Stimulated activated CD8-positive, alpha-beta memory T cell treated with anti-CD3 and anti-CD28 coated beads, Interleukin-7, amount 100 ng/mL, for 1 hour (primary cell): ENCODE measurements at places on chromosomes 12 and 14.

GRCh38 chr12:57534250-57534649 lies 11.6 kb downstream of the MBD6 start:
- no peak for DNase-seq

- no peak for DNase-seq
Measured at GRCh38 chr14:75025082-75025481, 22.4 kb downstream of the EIF2B2 start.

DNA sequence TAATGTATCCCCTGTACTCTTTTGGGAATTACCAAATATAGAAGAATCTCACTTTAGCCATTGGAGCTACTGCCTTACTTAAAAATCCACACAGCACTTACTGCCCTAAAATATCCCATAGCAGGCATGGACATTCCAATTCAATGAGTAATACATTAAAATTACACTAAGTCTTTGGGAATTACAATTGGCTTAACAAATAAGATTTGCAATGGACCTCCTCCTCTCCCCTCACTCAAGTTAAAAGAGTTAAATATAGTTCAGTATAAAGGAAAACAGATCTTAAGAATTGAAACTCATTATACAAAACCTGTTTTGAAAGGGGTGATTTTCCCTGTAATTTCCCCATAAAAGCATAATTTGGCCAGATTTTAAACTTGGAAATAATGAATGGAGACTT lies 477.1 kb downstream of the SLC16A7 start:
- no peak for DNase-seq

DNA sequence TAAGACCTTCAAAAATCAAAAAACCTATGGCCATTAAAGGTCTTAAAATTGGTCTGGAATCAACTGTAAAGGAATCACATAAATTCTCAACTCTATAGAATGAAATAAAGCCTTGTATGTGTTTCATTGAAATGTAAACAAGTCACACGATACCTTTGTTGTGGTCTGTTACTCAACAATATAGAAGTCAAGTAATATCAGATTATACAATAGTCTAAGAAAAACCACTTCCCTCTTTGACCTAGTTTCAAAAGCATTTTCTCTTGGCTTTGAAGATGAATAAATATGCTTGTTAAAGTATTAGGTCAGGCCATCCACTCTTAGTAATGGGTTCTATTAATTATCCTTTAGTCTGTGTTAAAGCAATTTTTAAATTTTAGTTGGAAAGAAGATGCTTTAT lies 79.8 kb upstream of the DIO2 start:
- no peak for DNase-seq

DNA sequence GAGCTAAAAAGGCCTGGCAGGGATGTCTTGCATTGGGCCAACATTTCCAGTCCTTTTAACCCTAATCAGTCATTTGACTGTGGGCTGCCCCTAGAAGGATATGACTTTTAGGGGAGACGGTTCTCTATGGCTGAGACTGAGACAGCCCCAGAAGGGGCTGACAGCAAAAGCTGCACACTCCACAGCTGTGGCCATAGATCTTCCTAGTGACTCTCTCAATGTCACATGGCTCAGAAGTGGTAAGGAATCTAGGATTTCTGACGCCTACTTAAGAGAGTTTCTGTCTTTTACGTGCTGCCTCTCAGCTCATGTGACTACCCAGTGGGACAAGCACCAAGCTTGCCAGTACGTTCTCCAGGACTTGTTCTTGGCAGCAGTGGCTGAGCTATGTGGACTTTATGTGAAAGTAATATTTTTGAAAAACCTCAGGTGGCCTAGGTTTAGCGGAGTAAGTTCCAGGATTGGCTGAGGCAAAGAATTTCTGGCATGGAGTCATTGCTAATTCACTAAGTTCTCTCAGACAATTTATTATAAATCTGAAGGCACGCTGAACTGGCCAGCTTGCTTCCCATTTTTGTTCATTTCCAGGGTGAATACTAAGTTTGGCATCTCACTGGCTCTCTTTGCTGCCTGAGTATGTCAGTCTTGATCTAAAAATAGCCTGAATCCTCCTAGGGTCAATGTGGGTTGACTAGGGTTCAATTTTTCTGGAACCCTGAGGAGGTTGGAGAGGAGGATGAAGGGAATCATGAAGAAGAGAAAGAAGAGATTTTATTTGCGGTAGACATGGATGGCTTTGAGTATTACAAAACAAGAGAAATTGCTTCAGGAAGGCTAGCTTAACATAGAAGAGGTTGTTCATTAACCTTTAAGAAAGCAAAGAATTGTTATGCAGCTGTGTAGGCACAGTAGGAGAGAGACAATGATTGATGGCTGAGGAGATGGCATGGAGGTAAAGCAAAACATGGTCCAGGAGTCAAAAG lies 271.8 kb downstream of the AEBP2 start:
- DNase-seq = no peak

DNA sequence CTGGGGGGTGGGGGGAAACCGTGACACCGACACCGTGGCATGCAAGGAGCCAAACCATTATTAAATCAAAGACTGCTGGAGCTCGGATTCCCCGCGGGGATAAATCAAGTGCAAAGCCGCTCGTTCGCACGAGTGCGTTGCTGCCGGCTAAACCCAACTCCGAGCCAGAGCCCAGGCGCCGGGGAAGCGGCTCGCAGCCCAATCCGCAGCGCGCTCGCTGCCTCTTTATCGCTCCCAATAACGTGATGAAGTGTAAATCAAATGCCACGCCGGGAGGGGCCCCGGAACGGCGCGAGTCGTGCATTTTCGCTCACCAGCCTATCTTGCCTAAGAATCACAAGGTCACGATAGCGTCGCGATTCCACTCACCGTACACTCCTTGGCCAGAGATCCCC lies 1.3 kb downstream of the MDGA2 start:
- no peak for DNase-seq

GRCh38 chr14:67416810-67417209 lies 4.8 kb upstream of the PLEK2 start:
- DNase-seq = no peak

DNA sequence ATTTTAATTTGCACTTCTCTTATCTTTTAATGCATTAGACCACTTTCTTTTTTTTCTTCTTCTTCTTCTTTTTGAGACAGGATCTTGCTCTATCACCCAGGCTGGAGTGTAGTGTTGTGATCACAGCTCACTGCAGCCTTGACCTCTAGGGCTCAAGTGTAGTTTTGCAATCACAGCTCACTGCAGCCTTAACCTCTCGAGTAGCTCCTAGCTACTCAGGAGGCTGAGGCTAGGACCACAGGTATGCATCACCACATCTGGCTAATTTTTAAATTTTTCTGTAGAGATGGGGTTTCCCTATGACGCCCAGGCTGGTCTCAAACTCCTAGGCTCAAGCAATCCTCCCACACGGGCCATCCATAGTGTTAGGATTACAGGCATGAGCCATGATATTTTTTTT lies 12.7 kb downstream of the TMED8 start:
- no peak for DNase-seq

- no peak for DNase-seq
Measured at GRCh38 chr12:104638851-104639240, 182.1 kb downstream of the CHST11 start.

DNA sequence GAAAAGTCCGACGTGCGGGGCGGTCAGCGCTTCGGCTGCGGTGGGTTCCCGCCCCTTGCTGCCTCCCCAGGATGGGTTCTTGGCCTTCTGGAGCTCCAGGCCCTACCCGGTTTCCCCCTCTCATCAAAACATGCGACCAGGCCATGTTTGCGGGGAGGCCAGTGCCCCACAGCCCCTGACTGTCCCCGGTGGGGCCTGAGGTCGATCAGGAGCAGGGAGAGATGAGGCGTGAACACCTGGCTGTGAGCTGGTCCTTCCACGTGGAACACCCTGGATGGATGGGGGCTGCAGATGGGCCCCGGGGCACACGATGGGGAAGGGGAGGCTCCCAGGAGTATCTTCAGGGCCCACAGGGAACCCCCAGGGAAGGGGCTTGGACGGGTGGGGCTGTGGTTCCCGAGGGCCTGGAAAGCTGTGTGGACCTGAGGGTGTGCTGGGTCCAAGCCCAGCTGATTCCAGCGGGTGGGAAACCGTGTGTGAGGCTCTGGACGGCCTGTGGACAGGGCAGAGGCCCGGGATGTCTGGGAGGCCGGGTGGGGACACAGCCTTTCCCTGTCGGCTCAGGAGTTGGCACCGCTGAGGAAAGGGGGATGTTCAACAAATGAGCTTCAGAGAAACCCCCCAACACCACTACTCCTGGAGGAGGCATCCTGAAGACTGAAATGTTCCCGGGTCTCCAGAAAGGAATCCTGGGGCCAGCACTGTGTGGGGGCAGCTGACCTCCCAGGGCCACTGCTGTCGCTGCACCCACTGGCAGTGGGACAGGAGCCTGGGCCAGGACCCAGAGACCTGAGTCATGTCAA lies 187.0 kb upstream of the C14orf180 start:
- DNase-seq = no peak

DNA sequence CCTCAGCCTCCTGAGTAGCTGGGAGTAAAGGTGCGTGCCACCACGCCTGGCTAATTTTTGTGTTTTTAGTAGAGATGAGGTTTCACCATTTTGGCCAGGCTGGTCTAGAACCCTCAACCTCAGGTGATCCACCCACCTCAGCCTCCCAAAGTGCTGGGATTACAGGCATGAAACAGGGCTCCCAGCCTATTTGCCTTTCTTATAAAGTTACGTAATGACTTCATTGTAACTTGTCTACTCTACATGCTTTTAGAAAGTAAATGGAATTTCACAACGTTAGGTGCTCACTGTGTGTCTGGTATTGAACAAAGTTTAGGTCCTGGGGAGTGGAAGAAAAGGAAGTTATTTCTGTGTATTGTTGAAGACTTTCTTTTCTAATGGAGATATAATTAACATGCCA lies 12.5 kb downstream of the CFAP251 start:
- no peak for DNase-seq

DNA sequence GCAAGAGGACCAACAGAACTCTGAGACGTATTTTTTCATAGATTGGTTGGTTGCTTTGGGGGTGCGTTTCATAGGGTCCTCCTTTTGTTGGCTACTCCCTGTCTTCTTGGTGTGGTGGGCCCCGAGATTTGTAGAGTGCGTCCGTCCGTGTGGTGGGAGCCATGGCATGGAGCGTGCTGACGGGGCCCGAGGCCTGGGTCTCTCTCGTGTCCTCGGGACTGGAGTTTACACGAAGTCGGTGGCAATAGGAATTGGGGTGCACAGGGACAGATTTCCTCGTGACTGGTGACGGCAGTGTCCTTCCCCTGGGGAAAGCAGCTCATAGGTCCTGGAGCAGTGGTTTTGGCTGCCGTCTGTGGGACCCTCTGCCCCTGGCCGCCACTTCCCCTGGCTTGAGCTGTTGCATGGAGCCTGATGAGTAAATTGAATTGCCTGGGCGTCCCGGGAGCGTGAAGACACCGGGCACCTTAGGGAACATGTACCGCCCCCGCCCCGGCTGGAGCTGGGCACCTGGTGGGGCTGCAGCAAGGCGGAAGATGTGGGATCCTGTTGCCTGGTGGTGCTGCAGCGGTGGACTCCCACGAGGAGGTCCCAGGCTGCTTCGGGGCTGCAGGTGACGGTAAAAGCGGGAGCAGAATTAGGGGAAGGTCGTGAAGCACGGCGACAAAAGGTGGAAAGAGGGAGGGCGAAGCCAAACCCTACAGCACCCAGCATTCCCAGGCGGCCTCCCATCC lies 153.7 kb upstream of the ALG10B start:
- DNase-seq = no peak

DNA sequence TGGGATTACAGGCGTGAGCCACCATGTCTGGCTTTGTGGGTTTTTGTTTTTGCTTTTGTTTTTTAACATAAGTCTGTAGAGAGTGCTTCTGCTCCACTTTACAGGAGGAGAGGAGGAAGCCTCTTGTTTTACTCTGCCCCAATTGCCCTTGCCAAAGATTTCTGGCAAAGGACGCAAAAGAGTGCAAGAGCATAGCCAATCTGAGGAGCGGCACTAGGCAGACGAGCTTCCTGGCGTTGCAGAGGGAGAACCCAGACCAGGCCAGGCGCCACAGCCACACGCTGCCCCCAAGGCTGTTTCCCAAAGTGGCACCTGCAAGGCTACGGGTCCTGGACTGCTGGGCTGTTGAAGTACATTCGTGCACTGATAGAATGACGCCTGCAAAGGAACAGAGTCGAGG lies 96.2 kb downstream of the BBS10 start:
- no peak for DNase-seq

GRCh38 chr12:111033281-111034082 lies 113.1 kb upstream of the MYL2 start:
- no peak for DNase-seq

DNA sequence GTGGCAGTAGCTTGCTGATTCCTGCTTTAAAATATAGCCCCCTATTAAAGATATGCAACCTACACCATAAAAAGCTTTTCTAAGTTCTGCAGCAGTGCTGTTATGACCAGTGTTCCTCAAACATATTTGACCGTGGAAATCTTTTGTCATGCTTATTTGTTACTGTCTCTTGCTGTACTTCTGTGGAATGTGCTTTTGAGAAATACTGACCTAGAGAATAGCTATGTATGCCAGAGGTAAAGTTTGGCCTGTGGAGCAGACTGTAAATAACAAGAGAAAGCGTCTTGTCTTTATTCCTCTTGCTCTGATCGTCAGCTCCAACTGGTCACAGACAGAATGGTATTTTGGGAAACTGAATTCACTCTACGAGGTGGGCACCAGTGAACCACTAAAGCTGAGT lies 239.0 kb downstream of the FBXL14 start:
- no peak for DNase-seq

DNA sequence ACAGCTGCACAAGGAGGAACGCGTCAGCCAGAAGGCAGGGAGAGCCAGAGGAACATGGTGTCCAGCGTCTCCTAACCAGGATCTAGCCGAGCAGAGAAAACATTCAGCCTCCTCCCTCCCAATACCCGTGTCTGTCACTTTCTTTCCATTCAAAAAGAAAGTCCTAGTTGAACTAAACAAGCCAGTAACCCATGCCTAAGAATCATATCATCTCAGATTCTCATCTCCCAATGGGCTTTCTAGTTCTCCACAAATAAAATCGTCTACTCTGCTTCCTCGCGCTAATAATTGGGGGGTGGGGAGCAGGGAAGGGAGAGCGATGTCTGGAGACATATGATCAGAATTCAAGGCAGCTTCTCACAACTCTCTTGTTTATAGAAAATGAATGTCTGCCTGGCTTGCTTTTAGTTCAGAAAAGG lies 7.4 kb downstream of the NKX2-1 start:
- no peak for DNase-seq

DNA sequence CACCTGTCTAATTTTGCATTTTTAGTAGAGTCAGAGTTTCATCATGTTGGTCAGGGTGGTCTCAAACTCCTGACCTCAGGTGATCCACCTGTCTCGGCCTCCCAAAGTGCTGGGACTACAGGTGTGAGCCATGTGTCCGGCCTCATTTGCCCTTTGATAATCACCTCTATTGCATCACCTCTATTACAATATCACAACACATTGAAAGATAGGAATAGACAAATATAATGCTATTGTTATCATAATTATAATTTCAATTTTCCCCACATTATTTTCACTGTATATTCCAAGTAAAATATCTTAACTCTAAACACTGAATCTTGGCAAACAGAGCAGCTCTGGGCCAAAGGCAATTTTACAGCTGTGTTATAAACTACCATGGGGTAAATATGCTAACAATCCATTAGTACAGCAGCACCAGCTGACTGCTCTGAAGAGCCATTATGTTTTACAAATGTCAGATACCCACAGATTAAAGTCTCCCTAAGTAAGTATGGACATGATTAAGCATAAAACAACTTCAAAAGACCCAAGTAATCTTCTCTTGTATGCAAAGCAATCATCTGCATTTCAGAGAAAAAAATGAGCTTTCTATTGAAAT lies 173.2 kb downstream of the MED13L start:
- DNase-seq = no peak

- no peak for DNase-seq
Measured at GRCh38 chr14:55194656-55195355, 3.4 kb upstream of the DLGAP5 start.

GRCh38 chr12:85621041-85621440 lies 215.2 kb downstream of the RASSF9 start:
- DNase-seq = no peak

GRCh38 chr12:107353312-107353711 lies 260.0 kb upstream of the CRY1 start:
- DNase-seq = no peak
